ENCODE measurements at places on chromosomes 5 and 9. TPM values are rescaled to one million over a fixed set of nuclear protein-coding genes. Genes with fewer than 3 reads are reported as not detected.

The CBY3 gene
- 0.11 TPM for polyA plus RNA-seq

The ADAMTSL1 gene
- polyA plus RNA-seq = 3.2 TPM

The CDKN2A gene
- polyA plus RNA-seq = 1.3 TPM

The FAXDC2 gene
- polyA plus RNA-seq = 47.8 TPM

The PAPPA gene
- polyA plus RNA-seq = 4.2 TPM

The SNCAIP gene
- 1.6 TPM for polyA plus RNA-seq

The PCDH12 gene
- polyA plus RNA-seq = 2.5 TPM

The PIP5KL1 gene
- 1.4 TPM for polyA plus RNA-seq

The ZNF658 gene
- polyA plus RNA-seq = 3.3 TPM

The MAPK9 gene
- 24.1 TPM for polyA plus RNA-seq

The TLR4 gene
- polyA plus RNA-seq = 5.6 TPM

All from urinary bladder (tissue), 4 donors.